ENCODE measurements at places on chromosomes 2 and 18.

DNA sequence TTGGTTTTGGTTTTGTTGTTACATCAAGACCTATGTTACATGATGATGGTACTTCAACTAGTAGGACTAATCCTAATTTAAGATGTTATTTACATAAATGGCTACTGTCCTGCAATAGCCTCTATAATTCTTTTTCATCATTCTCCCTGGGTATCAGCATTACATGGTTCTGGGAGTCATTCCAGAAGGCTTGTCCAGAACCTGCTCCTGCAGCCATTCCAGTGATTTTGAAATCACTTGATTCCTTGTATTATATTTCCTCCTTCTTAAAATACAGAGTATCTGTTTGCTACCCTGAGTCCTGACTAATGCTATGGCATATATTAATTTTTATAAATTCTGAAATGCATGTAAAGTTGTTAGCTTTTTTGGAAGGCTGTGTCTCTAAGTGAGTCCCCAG is 400.5 kb upstream of the MEIS1 start:
- no peak for DNase-seq

GRCh38 chr2:74919827-74920226 is 38.6 kb upstream of the POLE4 start:
- DNase-seq, result peak; percentile 72

DNA sequence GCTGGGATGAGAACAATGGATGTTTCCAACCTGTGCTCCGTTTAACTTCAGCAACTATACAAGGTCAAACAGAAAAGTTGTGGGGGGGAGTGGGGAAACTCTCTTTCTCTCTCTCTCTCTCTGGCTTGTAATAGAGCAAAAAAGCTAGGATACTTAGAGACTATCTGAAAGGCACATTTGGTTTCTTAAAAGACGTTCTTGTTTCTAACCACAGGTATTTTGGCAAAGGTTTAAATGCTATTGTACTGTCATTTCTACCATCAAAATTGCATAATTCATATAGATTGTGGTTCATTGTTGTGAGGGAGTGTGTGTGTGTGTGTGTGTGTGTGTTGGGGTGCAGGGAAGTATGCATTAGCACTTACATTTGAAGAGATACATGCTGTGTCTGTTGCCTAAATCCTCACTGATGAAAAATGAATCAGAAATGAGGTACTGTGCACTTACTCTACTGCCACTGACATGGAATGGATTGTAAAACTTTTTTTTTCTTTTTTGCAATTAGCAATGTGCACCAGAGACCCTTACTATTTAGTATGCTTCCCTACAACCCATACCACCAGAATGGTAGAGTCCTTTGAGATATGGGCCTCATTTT is 841.0 kb upstream of the PIK3C3 start:
- DNase-seq, result no peak

DNA sequence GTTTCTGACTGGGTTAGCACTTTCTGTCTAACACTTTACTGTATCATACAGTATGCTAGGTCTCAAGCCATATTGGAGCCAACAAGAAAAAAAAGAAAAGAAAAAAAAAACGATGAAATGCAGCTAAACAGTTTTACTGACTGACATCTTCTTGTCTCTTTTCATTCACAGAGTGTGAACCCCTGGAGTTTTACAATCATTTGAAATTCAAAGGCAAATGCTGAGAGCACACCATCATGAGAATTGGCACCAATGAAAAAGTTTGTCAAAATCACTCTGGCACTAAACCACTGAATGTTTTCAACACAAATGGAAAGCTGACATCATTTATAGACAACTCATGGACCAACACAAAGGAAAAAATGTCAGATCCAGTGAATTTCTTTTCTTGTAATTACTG is 513.3 kb downstream of the LRRTM4 start:
- DNase-seq, result no peak

DNA sequence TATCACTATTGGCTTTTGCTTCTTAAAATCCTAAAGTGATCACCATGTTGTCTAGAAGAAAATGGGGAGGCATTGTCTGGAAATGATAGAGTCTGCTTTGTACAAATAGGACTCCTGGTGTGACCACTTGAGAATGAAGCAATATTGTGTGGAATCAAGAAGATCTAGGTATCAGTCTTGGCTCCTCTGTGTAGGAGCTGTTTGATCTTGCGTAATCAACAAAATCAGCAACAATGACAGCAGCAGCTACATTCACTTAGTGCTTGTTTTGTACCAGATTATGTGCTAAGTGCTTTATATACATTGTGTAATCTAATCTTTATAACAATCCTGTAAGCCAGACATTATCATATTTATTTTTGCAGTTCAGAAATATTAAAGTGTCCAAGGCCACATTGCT is 17.8 kb downstream of the NCOA1 start:
- DNase-seq, result no peak

- DNase-seq, result no peak
These were observed 1256.7 kb upstream of the NRXN1 start for GRCh38 chr2:52288596-52288995.

- DNase-seq, result no peak
These were observed 120.8 kb upstream of the GLI2 start for GRCh38 chr2:120614901-120615300.

DNA sequence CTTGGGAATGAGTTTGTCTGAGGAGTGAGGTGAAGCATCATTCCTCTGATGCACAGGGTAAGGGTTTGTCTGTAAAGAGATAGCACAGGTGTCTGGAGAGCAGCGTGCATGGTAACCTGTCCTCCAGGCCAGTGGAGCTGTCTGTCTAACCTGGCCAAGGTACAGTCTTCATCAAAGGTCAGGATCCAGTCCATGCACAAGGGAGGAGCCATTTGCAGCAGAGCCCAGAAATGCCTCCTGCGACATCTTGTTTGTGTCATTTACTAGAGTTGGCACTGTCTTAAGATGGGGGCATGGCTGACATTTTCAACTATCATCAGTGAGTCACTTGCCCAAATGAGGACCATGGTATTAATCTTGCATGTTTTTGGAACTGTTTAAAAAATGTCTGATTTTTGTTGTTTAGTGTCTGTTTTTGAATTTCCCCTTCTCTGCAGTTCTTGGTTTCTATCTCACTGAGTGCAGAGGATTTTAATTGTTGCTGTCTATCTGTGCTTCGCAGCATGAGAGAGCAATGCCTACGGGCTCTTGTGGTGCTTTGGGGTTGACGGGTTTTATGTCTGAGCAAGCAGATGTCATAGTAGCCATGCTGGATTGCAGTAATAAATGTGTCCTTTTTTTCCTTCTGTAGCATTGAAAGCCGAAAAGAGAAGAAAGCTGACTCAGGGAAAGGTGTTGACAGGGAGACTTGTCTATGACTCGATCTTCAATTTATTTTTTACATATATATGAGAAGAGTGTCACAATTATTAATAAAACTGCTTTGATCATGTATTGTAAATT is 91.3 kb downstream of the DPP4 start:
- DNase-seq, result no peak

GRCh38 chr2:25566694-25567093 is 106.7 kb downstream of the DTNB start:
- DNase-seq, result no peak

- no peak for DNase-seq
These were observed 23.2 kb downstream of the ASB1 start for GRCh38 chr2:238449909-238450417.

- no peak for DNase-seq
These were observed 91.5 kb downstream of the SETBP1 start for GRCh38 chr18:44771956-44772917.

DNA sequence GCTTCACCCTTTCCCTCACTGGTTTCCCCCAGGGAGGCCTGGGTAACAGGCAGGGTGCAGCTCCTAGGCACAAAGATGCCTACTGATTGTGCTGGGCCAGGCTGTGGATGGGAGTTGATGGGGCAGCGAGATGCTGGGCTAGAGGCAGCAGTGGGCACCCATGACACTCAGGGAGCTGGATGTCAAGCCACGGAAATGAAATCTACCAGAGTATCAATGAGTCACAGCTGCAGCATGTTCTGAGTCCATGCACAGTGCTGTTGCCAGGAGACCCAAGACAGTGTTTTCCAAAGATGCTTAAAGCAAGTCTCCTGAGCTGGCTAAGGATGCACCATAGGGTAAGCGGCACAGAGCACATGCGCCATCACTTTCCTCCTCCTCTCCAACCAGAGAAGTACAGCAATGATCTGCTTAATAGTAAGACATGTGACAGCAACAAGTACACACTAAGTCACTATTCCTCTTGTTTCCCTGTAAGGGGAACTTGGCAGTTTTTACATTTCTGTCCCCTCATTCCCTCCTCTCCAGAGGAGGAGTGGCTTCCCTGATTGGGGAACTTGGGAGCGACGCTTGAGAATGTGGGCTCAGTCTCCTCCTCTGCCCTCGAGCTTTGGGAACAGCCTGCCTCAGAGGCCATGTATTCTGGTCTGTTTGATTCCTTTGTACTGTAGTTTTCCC is 57.2 kb downstream of the CDC42EP3 start:
- no peak for DNase-seq
